ENCODE measurements at places on chromosomes 3 and 15.
A peak's percentile ranks its signal among the peaks of the same experiment; 100 is the strongest.

DNA sequence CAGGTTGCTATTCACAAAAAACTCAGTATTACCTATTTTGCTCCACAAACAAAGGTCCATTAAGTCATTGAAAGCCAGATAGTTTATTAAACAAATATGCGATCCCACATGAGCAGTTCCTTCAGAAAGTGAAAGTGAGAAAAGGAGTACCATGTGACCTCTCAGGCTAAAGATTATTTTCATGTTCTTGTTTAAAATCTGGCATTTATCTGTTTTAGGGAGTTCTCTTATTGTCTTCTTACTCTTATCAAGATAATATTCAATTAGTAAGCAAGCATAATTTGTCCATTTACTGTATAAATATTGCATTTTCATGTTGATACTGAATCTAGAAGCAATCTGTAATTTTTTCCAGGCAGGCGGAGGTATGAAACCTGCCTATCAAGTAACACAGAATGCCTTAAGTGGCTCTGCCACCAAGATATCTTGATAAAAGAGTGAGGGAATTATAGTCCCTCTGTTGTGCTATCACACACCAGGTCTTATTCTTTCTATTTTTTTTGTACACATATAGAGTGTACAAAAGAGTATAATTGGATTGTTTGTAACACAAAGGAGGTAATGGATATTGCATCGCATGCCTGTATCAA, 20.1 kb upstream of the PLSCR5 start:
- DNase-seq = no peak

DNA sequence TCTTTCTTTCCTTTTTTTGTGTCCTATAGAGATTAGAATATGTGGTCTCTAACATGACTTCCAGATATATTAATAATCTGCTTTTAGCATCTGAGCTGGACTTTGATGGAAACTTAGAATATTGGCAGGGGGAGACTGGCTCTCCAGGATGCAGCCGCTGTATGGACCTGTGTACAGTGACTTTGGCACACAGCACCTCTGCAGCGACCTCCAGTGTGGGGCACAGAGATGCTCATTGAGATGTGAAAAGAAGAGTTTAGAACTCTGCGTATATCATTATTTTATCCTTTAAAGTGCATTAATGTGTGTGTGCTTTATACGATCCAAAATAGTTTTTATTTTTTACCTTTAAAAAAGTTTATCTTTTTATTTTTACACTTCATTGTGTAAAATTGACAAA, 18.3 kb downstream of the CFAP161 start:
- DNase-seq = no peak

DNA sequence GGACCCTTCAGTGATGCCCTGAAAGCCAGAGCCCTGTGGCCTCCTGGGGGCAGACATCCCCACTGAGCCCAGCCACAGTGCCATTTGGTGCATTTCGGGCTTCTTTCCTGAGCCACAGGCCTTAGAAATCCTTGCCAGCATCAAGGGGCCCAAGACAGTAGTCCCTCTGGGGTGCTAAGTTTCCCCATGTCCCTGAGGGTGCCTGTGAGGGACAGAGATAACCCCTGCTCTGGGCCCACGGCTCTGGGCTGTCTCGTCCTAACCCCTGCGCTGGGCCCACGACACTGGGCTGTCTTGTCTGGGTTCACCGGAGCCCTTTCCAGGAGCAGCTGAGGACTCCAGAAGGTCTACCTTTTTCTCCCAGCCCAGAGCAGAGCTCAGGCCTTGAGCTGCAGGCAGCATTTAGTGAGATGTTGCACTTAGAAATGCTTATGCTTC, 45.1 kb upstream of the FGD5 start:
- DNase-seq = no peak

GRCh38 chr3:102229062-102229655, 205.7 kb upstream of the ZPLD1 start:
- peak; percentile 60 for DNase-seq

GRCh38 chr3:6528951-6529350, 332.0 kb upstream of the GRM7 start:
- DNase-seq = no peak

- no peak for DNase-seq
These were observed 139.7 kb upstream of the HES1 start for GRCh38 chr3:193996221-193996620.

- no peak for DNase-seq
These were observed 54.5 kb downstream of the LRTM1 start for GRCh38 chr3:54873059-54874010.

DNA sequence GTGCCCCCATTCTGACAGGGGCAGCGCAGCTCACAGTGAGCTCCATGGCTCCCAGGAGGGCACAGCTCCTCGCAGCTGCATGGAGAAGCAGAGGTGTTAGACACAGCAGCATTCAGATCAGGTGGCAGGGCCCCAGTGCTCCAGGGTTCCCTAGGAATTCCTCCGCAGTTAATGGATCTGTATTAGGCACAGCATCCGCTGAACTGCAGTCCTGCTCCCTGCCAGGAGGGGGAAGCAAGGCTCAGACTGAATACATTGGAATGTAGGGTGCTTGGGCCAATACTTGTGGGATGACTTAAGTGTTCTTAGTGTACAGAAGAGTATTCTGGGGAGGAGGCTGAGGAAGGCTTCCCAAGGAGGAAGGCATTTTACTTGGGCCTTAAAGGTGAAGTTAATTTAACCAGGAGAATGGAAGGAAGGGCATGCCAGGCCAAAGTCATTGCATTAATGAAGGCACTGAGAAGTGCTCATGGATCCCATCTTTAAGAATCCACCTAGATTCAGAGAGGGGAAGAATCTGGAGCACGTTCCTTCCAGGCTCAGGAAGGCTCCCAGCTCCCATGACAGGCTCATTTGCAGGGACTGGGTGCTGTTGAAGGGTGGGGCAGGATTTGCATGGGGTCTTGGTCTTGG, 111.6 kb downstream of the RAB11A start:
- no peak for DNase-seq

DNA sequence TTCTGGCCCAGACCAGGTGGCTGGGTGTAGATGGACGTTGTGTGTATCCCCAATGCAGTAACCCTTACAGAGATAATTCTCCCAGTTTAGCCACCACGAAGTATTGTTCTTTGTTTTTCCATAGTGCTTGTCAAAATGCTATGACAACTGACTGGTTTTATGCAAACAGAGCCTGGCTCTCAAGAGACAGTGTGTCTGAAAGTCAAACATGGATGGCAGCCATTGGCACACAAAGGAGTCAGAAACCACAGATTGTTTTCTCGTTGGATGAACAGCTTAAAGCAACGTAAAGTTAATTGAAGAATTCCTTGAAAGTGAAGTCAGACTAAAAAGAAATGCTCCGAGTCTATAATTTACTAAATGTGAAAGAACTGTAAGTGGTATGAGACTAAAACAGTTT, 91.2 kb downstream of the FILIP1L start:
- no peak for DNase-seq

- no peak for DNase-seq
These were observed 27.7 kb upstream of the MUC4 start for GRCh38 chr3:195839260-195840010.

DNA sequence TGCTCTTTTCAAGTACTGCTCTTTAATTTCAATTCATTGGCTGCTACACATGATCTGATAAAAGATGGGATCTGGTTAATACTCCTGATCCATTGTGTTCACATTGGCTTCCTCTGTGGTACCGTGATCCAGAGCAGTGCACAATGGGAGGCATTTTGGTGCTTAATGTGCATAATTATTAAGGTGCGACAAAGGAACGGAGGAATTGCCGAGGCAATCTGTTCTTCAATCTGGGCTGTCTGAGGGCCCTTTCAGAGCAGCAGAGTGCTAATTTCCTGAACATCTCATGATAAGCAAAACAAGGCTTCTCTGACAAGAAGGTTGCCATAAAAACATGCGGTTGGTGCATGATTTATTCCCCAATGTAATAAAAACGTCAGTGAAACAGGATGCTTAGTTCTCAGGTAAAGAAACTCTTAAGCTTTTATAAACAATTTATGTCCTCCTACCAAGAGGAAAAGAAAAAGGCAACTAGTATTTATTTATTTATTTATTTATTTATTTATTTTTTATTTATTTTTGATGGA, 64.0 kb upstream of the EPHA3 start:
- no peak for DNase-seq

- no peak for DNase-seq
These were observed 20.4 kb downstream of the SYNM start for GRCh38 chr15:99125061-99125891.

DNA sequence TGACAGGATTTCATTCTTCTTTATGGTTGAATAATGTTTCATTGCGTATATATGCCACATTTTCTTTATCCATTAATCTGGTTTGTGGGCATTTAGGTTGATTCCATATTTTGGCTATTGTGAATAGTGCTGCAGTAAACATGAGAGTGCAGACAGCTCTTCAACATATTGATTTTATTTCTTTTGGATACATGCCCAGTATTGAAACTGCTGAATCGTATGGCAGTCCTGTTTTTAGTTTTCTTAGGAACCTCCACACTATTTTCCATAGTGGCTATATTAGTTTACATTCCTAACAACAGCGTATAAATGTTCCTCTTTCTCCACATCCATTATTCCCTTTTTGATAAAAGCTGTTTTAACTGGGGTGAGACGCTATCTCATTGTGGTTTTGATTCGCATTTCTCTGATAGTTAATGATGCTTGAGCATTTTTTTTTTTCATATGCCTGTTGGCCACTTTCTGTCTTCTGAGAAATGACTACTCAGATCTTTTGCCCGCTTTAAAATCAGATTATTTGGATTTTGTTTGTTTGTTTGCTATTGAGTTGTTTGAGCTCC, 21.7 kb downstream of the AQP9 start:
- no peak for DNase-seq

GRCh38 chr3:125582707-125583106, 12.6 kb downstream of the OSBPL11 start:
- DNase-seq = no peak

- no peak for DNase-seq
These were observed 457.0 kb upstream of the ONECUT1 start for GRCh38 chr15:53247041-53247708.

GRCh38 chr15:67120839-67121643, 55.6 kb downstream of the SMAD3 start:
- peak; percentile 68 for DNase-seq

DNA sequence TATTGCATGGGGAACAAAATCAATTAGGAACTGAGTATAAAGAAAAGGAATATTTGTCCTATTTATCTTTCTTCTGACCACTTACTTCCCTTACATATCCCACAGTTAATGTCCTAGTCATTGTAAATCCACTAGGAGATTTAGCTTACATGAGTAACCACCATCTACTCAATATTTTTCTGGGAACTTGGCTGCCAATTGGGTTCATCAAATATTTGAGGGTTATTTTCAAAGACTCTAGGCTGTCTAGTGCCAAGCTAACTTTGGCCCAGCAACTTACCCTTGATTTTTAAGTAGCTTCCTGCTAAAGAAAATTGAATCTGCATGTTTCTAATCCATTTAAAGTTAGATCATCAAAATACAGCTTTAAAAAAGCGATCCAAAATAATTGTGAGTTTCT, 362.5 kb upstream of the EPHA3 start:
- DNase-seq = no peak

GRCh38 chr15:46708226-46708625, 1009.1 kb upstream of the SEMA6D start:
- DNase-seq = no peak

DNA sequence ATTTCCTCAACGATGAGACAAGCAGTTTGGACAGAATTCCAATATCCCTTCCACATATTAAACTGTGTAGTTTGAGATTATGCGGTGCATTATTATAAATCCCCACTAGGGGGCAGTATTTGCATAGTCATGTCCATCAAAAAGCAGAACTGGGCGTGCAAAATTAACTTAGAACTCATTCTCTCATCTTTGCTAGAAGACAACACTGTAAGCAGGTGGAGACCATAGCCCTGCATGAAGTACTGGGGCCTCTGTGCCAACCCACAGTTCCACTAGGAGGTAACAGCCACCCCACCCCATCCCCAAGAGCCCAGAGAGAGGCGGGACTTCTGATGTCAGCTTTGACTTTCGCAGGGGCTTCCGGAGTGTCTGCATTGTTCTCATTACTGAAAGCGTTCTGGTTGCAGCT, 106.6 kb upstream of the TMC3 start:
- DNase-seq = no peak

- no peak for DNase-seq
These were observed 11.0 kb downstream of the MAPK6 start for GRCh38 chr15:52030010-52030409.

DNA sequence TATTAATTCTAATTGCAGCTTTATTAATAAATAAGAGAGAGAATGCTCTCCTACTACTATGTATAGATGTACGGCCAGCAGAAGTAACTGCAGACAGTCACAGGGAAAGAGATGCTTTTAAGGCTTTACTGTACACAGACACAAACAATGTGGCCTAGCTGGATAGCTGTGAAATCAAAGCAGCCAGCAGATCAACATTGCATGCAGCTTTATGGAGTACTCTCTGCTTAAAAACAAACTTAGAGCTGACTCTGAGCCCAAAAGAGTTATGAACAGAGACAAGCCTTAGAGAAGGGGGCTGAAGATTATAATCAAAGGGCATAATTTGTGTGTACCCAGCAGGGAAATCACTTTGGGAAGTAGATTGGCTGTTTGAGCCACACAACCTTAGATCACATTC, 47.2 kb downstream of the CADM2 start:
- DNase-seq = no peak

DNA sequence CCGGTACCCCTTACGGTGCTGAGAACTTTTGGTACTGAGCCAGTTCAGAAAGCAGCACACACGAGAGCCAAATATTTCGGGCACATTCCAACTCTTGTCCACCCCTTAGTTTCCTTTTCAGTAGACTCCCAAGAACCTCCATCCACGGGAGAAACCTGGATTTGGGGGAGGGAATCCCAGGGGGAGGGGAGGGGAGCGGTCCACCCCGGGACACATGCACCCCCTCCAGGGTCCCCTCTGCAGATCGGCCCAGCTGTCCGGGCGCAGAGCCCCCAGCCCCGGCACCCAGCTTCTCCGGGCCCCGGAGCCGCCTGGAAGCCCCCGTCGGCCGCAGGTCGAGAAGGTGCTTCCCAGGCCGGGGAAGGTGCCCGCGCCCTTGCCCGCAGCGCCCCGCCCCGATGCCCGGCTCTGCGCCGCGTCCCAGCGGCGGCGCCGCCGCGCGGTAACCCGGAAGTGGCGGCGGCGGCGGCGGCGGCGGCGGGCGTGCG, 455 bp upstream of the ABHD17C start:
- no peak for DNase-seq

Data from activated T-helper 1 cell treated with anti-CD3 and anti-CD28 coated beads, Interleukin-2, amount 50 U/mL, for 16 hours (primary cell).